ENCODE measurements at places on chromosomes 6 and 20. TPM values are rescaled to one million over a fixed set of nuclear protein-coding genes. Genes with fewer than 3 reads are reported as not detected.

The LY6G6C gene
- 0.51 TPM for total RNA-seq

The SMOC2 gene
- not detected for total RNA-seq

The SLC9A8 gene
- total RNA-seq: 8.5 TPM

The RAMACL gene
- not detected for total RNA-seq

The NHLRC1 gene
- total RNA-seq: 1.5 TPM

The HLA-DPA1 gene
- total RNA-seq: 0.86 TPM

The KIAA1755 gene
- 0.17 TPM for total RNA-seq

The RIPOR2 gene
- total RNA-seq: 1.7 TPM

The PLA2G7 gene
- not detected for total RNA-seq

The CST1 gene
- not detected for total RNA-seq

The IFNGR1 gene
- 22.8 TPM for total RNA-seq

The EYS gene
- 0.98 TPM for total RNA-seq

The TUBE1 gene
- total RNA-seq: 11.2 TPM

The SPDEF gene
- not detected for total RNA-seq

The MEA1 gene
- 119 TPM for total RNA-seq

The LAMA2 gene
- 112 TPM for total RNA-seq

The ETV7 gene
- 0.17 TPM for total RNA-seq

The VNN1 gene
- total RNA-seq: 4.2 TPM

The TRIM31 gene
- not detected for total RNA-seq

The DEFB124 gene
- not detected for total RNA-seq

Data from LHCN-M2 (cell line).